Neuronal stem cell (in vitro differentiated cells): ENCODE measurements at places on chromosomes 6 and 20.

DNA sequence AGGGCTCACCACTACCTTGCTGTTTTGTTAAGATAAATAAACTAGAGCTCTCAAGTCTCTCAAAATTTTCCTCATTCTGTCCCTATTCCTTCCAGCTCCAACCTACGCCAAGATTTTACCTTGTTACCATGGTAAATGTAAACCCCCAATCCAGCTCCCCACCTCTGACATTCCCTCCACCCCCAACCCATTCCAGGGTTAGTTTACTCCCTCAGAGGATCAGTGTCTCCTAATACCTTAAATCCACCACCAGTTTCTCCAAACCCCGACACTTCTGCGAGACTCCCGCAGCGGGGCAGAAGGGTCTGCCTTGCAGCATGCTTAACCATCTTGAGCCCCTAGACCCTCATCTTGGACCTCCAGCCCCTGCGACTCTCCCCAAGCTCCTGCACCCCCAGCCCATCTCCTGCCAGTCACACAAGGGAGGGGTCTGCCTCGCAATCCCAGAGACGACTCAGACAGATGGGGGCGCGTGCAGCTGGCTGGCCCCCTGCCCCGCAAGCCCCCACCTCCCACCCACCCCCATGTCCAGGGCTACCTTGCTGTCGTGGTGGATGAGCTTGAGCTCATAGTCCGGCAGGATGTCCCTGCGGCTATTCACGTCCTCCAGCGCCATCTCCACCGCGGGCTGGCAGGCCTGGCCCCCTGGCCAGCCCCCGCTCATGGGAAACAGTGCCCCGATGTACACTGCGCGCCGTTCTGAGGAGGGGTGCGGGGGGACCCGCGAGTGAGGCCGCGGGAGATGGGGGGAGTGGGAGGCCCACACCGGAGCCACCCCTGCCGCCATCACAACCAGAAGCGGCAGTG, 5.8 kb downstream of the GABBR1 start:
- no peak for DNase-seq

DNA sequence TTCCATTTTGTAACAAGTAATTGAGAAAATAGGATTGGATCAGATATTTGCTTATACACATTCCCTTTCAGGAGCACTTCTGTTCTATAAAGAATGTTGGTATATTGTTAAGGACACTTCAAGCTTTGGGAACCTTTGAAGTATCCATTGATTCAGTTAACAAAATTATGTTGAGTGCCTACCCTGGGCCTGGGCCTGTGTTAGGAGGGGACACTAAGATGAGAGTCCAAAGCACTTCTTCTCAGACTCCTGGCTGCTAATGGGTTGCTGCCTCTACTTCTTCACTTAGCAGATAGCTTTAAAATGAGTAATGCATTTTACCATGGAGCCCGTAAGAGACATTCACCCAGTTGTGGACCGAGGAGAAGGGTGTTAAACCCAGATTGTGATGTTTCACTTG, 40.3 kb downstream of the PTPN1 start:
- DNase-seq, result no peak

DNA sequence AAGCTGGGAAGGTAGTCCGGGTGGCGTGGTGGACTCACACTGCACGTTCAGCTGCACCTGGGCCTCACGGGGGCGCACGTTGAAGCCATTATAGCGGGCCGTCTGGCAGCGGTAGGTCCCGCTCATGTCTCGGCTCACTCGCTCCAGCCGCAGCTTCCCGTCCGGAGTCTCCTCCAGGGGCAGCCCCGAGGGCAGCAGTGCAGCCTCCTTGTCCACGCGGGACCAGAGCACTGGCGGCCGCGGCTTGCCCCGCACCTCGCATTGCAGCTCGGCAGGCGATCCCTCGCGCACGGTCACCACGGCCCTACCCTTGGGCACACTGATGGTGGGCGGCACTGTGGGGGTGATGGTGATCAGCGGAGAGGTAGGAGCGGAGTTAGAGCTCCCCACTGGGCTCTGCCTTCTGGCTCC, 47.6 kb downstream of the MDGA1 start:
- peak; percentile 26 for DNase-seq

DNA sequence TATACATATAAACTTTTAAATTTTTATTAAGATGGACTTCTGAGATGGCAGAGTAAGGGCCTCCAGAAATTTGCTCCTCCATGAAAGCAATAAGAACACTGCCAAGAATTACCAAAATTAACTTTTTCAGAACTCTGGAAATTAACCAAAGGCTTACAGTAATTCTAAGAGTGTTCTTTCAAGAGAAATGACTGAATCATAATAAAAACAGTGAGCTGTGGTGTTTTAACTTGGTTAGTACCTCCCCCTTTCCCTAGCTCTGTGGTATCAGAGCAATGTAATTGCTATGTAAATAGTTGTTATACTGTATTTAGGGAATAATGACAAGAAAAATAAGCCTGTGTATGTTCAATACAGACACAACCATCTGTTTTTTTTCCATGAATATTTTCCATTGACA, 19.0 kb downstream of the HECA start:
- no peak for DNase-seq

GRCh38 chr6:72832271-72832670, 210.4 kb downstream of the KCNQ5 start:
- no peak for DNase-seq

GRCh38 chr6:166366921-166367320, 15.8 kb downstream of the MPC1 start:
- no peak for DNase-seq

- DNase-seq, result no peak
Observed at GRCh38 chr6:154179434-154179833, 140.4 kb downstream of the OPRM1 start.

GRCh38 chr20:41960166-41960565, 342.0 kb upstream of the CHD6 start:
- no peak for DNase-seq

GRCh38 chr6:137925141-137925698, 58.2 kb downstream of the TNFAIP3 start:
- DNase-seq, result no peak

DNA sequence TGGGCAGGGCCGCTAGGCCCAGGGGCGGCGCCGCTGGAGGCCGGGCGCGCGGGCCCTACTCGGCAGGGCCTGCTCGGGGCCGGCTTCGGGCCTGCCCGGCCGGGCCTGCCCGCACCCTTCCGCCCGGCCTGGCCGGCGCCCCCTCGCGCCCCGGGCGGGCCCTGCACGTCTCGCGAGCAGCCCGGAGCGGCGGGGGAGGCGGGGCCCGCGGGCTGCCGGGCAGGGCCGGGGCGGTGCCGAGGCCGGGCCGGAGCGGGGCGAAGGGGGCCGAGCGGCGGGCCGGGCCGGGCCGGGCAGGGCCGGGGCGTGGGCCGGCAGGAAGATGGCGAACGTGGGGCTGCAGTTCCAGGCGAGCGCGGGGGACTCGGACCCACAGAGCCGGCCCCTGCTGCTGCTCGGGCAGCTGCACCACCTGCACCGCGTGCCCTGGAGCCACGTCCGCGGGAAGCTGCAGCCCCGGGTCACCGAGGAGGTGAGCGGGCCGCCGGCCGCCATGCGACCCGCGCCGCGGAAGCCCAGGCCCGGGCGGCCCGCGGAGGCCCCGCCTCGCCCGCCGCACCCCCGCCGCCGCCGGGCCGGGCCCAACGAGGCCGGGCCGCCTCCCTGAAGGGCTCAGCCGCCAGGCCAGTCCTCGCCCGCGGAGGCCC, at the start of gene NPEPL1:
TSS of gene NPEPL1 (plus strand) at position 222 of the 647 bp plus-strand sequence. CDS start at position 323, 101 bp downstream.
- peak; percentile 54 for DNase-seq

GRCh38 chr6:63305277-63305676, 14.5 kb downstream of the LGSN start:
- DNase-seq, result no peak

DNA sequence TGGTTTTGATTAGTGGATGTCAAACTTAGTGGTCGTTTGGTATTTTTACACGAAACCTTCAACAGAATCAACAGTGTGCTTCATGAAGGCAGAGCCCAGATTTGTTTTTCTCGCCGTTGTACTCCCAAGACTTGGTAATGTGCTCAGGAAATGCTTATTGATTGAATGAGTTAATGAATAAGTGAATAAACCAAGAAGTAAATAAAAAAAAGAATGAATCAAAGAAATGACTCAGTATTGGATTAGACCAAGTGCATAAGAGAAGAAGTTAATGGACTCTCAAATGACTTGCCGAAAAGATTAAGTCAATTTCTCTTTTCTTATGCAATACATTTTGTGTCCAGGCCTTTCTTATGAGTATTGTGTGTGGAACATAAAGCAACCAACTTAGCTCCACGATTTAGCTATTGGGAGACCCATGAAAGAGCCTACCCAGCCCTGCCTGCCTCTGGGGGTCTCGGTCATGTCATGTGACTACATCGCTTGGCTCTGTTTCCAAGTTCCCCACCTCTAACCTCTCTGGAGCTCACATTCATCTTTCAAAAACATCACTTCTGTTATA, 10.6 kb upstream of the FUCA2 start:
- no peak for DNase-seq

DNA sequence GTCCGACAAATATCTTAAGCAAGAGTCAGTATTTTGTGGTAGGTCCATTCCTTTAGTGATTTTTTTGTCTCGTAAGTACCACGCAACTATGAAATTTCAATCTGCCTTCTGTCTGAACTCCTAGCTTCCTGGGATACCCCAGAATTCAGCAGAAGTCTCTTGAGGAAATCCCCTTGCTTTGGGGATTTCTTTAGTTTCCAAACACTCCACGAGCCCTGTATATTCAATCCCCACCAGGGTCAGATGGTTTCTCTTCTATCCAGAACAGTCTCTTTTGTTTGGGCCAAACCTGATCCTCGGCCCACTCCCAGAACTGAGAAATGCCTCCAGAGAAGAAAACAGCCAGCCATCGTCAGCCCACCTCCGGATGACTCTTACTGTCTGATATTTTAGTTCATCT, 113.0 kb downstream of the CHD6 start:
- DNase-seq, result no peak

- DNase-seq, result no peak
Observed at GRCh38 chr6:25369433-25370177, 90.4 kb downstream of the CARMIL1 start.

- DNase-seq, result peak; percentile 48
Observed at GRCh38 chr6:51467231-51467952, 620.0 kb downstream of the PKHD1 start.

DNA sequence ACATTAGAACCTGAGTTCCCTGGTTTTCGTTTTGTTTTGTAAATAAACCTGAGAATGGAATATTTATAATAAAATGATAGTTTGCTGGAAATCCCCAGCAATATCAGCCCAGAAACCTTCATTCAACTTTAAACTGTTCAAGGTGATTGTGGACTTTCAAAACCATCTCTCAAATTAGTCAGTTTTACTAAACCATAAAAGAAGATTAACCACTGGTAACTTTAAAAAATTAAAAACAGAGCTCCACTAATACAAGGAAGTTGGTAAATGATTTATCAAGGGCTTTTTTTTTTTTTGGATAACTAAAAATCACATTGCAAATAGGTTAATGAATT, 10.0 kb downstream of the MBOAT1 start:
- no peak for DNase-seq

DNA sequence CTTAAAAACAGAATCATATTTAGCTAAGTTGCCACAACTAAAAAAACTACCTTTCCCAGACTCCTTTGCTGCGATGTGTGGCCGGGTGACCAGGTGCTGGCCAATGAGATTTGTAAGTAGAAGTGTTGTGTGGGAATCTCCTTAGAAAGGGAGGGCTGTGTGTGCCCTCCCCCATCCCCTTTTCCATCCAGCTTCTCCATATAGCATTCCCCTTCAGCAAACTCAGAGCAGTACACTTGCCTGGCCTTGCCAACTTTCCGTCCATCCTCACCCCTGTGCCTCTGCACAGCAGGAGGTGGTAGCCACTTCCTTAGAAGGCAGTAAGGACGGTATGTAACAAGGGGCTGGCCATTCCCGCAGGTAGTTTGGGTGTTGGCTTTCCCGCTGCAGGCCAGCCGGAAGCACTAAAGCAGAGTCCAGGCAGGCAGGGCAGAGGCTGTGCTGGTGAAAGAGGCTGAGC, 22.3 kb upstream of the KCNK16 start:
- DNase-seq, result no peak

- DNase-seq, result no peak
Observed at GRCh38 chr6:52672412-52673025, 1.6 kb downstream of the TMEM14A start.

GRCh38 chr6:32108727-32109113, 418 bp downstream of the TNXB start:
- DNase-seq, result no peak

- DNase-seq, result no peak
Observed at GRCh38 chr6:68025764-68026163, 609.3 kb upstream of the ADGRB3 start.

- DNase-seq, result no peak
Observed at GRCh38 chr6:148175550-148176188, 167.0 kb upstream of the SASH1 start.

GRCh38 chr6:41039060-41039998, at the start of gene UNC5CL:
TSS of gene UNC5CL (minus strand) at chr6:41039221. CDS start at chr6:41035074, 4,147 bp downstream.
- DNase-seq, result no peak

- DNase-seq, result no peak
Observed at GRCh38 chr6:101395345-101395744, 1.8 kb downstream of the GRIK2 start.

DNA sequence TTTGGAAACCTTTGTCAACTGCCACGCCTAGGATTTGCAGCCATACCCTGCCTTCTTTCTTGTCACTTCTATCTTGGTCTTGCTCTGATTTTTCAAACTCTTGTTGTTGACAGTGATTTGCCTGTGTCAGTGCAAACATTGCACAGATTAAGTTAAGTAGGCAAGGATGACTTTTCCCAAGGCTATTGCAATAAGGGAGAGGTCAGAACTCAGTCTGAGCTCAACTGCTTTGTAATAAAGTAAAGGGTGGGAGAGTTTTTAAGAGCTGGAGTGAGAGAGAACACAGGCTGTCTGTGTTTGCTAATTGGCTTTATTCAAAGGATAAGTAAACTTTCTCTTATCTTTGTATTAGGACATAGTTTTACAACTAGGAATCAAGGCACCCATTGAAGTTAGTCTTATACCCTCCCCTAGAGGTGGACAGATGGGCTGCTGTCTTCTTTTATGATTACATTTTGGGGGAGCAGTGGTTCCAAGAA, 448.6 kb downstream of the PHF3 start:
- no peak for DNase-seq

DNA sequence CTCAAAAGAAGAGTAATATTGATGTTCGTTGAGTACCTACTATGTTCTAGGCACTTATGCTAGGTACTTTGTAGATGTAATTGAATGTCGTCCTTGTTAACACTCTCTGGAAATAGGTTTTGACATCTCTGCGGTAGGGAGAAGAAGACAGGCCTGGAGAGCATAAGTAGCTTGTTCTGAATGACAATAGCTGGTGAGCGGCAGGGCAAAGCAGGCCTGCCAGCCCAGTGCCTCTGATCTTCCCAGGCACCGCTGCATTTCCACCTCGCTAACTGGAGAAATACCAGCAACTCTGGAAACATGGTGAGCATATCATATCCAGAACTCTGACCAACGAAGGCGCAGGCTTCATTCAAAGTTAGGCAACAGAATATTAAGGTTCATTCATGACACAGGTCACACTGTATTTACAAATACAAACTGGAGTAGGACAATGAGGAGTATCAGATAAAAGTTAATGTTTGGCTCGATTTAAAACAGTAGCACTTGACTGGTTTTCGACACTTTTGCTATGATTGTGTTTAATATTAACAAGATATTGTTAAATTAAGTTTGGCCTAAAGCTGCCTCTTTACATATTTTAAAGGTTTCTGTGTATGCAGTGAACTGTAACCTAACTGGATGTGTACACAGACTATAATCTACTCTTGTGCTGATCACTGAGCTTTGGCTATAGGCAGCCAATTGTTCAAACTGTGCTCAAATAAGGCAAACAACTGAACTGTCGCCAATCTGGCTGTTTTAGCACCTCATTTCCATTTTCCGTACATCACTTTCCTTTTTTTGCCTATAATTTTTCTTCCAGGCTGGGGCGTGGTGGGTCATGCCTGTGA, 54.1 kb downstream of the PPP1R3G start:
- no peak for DNase-seq
